ENCODE measurements at places on chromosomes 7 and 10.

DNA sequence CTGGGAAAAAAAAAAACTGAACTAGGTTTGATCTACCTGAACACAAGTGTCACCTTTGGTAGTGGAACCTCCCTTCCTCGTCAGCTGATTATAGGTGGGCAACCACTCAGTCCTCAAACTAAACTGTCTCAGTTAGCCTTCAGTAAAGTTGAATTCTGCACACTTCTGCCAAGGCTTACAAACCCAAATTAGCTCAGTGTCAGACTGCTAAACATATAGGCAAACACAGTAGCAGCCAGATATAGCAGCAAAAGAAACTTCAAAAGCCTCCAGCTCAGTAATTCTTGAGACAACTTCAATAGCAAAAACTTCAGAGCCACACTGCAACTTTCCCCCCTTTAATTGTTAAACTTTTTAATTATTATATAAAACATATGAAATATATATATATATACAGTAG lies 956.9 kb downstream of the XPNPEP1 start:
- DNase-seq = no peak
- H3K36me3 ChIP-seq = no peaks in the 10 kb centered on the region
- H3K27me3 ChIP-seq = no peaks in the 10 kb centered on the region
- H3K4me3 ChIP-seq = no peak overlapping the region
- no peaks in the 10 kb centered on the region for H3K4me1 ChIP-seq
- H3K27ac ChIP-seq = no peak overlapping the region

- H3K27me3 ChIP-seq = no peaks in the 10 kb centered on the region
- no peaks in the 10 kb centered on the region for H3K36me3 ChIP-seq
- peaks cover 7% of the 10 kb centered on the region for H3K4me1 ChIP-seq
- H3K4me3 ChIP-seq = no peak overlapping the region
Measured at GRCh38 chr10:78378192-78378591, 344.5 kb downstream of the RPS24 start.

DNA sequence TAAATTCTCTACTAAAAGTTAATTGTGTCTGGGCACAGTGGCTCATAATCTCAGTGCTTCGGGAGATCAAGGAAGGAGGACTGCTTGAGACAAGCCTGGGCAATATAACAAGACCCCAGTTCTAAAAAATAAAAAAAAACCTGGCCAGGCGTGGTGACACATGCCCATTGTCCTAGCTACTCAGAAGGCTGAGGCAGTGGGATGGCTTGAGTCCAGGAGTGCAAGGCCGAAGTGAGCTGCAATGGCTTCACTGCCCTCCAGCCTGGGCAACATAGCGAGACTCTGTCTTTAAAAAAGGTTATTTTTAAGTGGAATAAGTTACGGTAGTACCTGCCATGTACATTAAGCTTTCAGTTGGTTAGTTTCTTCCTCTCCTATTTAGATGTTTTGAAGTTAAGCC lies 28.9 kb downstream of the CDK14 start:
- peaks cover 6% of the 10 kb centered on the region for H3K4me1 ChIP-seq
- no peak overlapping the region for H3K27ac ChIP-seq
- DNase-seq = no peak
- H3K4me3 ChIP-seq = no peak overlapping the region

GRCh38 chr10:16497911-16498310 lies 23.8 kb downstream of the C1QL3 start:
- no peaks in the 10 kb centered on the region for H3K27me3 ChIP-seq
- no peak for DNase-seq
- H3K4me3 ChIP-seq = no peak overlapping the region
- H3K4me1 ChIP-seq = no peaks in the 10 kb centered on the region

GRCh38 chr10:57260175-57260574 lies 899.1 kb upstream of the ZWINT start:
- no peaks in the 10 kb centered on the region for H3K27me3 ChIP-seq
- no peak overlapping the region for H3K27ac ChIP-seq
- no peaks in the 10 kb centered on the region for H3K4me1 ChIP-seq
- H3K4me3 ChIP-seq = no peak overlapping the region
- no peak for DNase-seq
- H3K36me3 ChIP-seq = no peaks in the 10 kb centered on the region

DNA sequence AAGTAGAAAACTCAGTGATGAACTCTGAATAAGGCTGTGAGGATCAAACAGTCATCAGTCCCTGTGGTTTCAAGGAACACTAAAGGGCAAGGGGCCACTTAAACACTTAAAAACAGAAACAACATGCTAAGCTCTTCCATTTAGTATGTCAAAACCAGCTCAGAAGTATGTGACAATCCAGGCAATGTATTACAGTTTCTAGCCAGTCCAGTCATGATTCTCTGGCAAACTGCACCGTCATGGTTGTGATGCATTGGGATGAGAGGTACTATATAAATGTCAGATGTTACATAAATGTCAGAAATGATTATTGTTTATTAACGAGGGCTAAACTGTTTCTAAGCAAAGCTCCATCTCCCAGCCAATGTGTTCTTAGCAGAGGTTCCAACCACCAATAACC lies 4.7 kb upstream of the CREB5 start:
- no peak for DNase-seq
- peaks cover 48% of the 10 kb centered on the region for H3K27me3 ChIP-seq
- no peak overlapping the region for H3K4me3 ChIP-seq
- no peak overlapping the region for H3K27ac ChIP-seq
- H3K36me3 ChIP-seq = no peaks in the 10 kb centered on the region

GRCh38 chr7:18685971-18686370 lies 190.4 kb downstream of the HDAC9 start:
- H3K27ac ChIP-seq = no peak overlapping the region
- no peaks in the 10 kb centered on the region for H3K36me3 ChIP-seq
- no peaks in the 10 kb centered on the region for H3K27me3 ChIP-seq
- H3K4me3 ChIP-seq = no peak overlapping the region

DNA sequence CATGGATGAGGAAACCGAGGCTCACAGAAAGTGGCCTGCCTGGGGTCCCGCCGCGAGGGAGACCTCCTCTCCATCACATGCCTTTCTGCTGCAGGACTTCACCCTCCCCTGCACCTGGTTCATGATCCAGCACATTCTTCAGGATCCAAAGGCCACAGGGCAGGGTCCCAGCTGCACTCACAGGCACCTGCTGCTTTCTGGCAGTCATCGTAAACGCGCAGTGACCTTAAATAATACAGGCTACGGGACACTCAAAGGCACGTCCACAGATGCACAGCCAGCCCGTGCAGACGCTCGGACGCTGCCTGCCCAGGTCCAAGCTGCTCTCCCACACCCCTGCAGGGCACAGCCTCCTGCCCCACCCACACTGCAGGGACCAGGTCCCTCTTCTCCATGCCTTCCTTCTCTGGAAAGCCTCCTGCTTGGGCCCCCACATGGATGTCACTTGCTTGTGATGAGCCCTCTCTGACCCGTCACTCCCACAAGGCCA lies 49.9 kb downstream of the CALML3 start:
- no peak overlapping the region for H3K27ac ChIP-seq
- H3K4me3 ChIP-seq = no peak overlapping the region
- H3K27me3 ChIP-seq = no peaks in the 10 kb centered on the region
- H3K4me1 ChIP-seq = no peaks in the 10 kb centered on the region
- DNase-seq = no peak

DNA sequence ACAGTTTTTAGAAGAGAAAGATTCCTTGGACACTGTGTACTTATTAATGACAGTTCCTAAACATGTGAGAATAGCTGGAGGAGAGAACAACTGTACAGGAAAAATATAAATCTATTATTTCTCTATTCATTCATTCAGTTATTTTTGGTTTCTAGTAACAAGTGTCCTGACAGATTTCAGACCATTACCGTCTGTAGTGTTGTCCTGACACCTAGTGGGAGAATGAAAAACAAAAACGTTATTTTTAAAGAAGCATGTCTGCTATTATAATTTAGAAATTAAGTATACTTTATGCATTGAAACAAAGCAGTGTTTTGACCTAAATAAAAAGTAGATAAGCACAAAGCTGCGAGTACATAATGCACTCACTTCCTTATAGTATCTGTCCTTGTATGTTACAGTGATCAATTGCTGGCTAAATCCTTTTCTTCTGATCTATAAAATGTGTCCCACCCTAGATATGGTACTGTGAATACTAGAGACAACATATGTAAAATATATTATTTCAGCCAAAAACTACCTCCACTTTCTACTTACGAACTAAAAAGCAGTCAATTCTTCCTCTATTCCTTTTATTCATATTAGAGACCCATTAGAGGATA lies 575.6 kb downstream of the ARL4A start:
- no peaks in the 10 kb centered on the region for H3K4me1 ChIP-seq
- no peak for DNase-seq
- H3K27me3 ChIP-seq = no peaks in the 10 kb centered on the region
- no peaks in the 10 kb centered on the region for H3K36me3 ChIP-seq
- H3K4me3 ChIP-seq = no peak overlapping the region
- H3K27ac ChIP-seq = no peak overlapping the region

GRCh38 chr10:88253-88652 lies 39.2 kb upstream of the TUBB8 start:
- no peak overlapping the region for H3K4me3 ChIP-seq
- H3K27ac ChIP-seq = no peak overlapping the region
- H3K27me3 ChIP-seq = no peaks in the 10 kb centered on the region
- H3K36me3 ChIP-seq = no peaks in the 10 kb centered on the region

DNA sequence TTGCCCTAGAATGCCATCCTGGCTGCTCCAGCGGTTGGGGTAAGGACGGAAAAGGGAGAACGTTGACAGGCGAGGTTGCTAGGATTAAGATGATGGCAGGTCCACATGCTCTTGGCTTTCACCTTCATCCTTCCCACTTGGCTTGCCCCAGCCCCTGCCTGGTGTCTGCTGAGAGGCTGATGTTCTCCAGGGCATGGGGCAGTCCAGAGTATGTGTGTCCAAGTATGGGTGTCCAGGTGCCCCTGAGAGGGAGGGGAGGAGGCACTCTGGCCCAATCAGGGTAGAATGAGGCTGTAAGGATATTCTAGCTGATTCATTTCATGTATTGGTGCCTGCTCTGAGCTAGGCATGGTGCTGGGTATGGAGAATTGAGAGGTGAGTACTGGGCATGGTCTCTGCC lies 12.6 kb downstream of the NEURL1 start:
- no peaks in the 10 kb centered on the region for H3K36me3 ChIP-seq
- no peak overlapping the region for H3K27ac ChIP-seq
- no peak overlapping the region for H3K4me3 ChIP-seq
- no peaks in the 10 kb centered on the region for H3K27me3 ChIP-seq
- H3K4me1 ChIP-seq = no peaks in the 10 kb centered on the region
